ENCODE measurements at places on chromosomes 16 and 17.

DNA sequence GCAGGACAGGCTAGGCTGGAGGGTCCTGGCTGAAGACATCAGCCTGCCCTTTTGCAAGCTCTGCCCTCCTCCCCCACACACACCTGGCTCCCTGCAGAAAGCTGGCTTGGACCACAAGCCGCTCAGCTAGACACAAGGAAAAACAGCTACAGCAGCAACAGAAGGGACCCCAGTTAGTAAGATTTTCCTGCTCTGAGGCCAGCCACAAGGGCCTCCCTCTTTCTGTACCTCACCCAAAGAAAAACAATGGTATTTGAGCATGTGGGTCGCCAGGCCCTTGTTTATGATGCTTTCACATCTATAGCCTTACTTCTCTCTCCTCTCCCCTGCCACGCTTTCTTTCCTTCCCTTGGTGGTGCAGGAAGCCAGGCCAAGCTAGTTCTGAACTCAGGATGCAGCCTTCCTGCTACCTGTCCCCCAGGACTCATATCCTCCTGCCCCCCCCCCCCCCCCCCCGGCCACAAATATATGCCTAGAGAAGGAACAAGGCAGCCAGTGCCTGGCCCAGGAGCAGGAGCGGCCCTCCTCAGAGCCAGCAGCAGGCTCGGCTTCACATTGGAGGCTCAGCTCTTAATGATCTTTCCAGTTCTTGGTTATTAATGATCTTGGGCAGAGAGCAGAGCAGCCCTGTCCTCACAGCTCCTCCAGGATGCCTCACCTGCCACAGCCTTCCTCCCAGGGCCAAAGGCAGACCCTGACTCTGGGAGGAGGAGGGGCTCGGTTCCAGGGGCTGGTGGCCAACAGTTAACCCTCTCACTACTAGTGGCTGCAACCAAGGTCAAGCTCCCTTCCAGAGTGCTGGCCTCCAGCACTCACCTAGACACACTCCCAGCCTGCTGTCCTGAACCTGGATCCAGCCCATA, 19.5 kb downstream of the GRIN2C start:
- DNase-seq: no peak

DNA sequence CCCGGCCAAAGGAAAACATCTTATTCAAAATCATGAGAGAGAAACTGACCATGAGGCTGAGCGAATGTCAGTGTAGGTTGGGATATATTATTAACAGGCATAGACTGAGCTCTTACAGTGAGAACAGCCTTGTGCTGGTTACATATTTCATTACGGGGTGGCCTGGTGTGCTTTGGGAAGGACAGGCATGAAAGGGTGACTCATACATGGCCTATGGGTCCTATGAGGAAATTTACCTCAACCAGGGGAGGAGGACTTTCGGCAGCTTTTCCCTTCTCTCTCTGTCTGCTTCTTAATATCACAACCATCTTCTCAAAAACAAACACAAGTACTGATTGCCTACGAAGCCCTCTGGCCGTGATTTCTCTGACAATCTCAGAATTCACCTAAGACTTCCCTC, 579.1 kb downstream of the CDH13 start:
- no peak for DNase-seq

DNA sequence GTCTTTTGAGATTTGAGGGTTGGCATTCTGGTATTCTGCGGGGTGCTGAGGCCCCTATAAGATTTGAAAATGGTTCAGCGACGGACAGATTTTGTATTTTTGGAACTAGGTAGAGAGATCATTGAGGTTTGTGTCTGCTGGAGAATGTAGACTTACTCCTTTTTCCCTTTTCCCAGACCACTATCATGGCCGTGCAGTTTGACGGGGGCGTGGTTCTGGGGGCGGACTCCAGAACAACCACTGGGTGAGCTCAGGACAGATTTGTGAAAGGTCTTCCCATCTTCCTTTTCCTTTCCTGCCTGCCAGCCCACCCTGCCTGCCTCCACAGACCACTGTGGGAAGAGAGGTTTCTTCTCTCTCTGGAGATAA, 572 bp downstream of the PSMB6 start:
- DNase-seq: peak; percentile 54

DNA sequence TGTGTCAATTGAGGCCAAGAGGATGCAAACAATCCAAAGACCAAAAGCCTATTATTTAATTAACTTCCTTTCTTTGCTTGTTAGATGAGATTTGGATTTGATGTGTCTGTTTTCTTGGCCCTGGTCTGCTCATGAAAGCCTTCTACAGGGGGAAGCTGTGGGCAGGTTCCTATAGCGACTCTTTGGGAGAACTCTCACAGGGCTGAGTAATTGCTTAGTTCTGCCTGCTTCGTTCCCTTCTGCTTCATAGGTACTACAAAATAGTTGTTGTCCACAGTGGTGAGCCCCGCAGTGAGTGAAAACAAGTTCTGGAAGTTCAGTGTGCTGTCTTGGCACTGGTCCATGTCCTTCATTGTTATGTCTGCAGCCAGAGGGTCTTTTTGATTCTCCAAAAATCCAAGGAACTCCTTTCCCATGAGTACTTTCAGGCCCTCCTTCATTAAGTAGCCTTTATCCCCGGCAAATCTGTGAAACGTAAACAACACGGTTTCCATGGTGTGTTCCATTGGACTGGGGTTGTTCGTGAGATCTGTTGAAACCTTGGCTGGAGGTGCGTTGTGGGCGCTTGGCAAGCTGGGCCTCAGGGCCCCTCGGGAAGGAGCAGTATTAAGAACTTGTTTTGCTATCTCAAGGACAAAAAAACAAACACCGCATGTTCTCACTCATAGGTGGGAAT, 30.0 kb upstream of the ANKRD40CL start:
- no peak for DNase-seq

DNA sequence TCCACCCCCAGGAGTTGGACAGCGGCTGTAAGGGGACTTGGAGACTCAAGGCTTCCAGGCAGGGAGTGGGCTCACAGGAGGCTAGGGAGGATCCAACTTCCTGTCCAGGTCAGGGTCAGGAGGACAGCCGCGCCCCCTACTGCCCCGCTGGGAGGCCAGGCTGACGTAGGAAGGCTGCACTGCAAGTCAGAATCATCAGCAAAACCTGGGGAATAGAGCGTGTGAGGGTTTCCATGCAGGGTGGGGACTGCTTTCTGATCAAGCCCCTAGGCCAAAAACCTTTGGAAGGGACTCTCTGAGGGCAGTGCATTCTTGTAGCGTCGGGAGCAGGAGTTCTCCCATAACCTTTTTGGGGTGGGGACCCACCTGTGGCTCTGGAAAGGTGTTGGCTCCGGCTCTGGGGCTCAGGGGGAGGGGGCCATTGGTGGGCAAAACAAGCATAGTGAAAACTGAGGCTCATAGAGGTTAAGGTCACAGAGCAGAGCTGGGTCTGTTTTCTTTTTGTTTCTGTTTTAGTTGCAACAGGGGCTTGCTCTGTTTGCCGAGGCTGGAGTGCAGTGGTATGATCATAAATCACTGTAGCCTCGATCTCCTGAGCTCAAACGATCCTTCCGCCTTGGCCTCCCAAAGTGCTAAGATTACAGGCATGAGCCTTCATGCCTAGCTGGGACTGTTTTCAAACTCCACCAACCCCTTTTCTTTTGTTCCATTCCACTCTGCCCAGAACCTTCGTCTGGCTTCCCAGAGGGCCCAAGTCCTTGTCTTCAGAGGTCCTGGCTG, 22.1 kb downstream of the RAI1 start:
- DNase-seq: no peak

DNA sequence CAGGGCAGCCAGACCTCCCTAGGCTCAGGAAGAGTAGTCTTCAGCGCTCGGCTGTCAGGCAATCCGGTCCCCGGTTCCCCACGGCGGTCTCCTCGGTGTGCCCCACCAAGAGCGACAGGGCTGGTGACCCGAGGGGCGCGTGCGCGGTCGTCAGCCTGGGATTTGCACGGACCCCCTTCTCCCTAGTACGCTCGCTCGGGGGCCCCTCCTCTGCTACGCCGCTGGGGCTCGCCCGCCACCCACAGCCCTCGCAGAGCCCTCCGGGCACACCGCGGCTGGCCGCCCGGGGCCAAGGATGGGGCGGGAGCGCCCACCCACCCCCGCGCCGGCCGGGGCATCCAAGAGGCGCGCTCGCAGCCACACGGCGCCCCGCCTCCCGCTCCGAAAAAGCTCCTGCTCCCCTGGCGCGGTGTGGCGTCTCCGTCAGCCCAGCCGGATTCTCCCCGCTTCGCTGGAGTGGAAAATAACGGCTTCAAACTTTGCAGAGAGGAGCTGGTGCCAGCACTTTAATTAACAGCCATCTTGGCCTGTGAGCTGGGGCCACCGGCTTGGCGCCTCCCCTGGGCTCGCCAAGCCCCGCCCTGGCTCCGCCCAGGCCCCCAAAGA, 2.1 kb upstream of the C1QL1 start:
- DNase-seq: no peak

- DNase-seq: no peak
These were observed 512 bp downstream of the PMM2 start for GRCh38 chr16:8798174-8798527.

GRCh38 chr17:40497695-40498094, 3.7 kb downstream of the TNS4 start:
- no peak for DNase-seq
